ENCODE measurements at places on chromosomes 1 and 21.

GRCh38 chr1:23591460-23592208 lies 32.3 kb upstream of the ID3 start:
- DNase-seq: peak; percentile 60

DNA sequence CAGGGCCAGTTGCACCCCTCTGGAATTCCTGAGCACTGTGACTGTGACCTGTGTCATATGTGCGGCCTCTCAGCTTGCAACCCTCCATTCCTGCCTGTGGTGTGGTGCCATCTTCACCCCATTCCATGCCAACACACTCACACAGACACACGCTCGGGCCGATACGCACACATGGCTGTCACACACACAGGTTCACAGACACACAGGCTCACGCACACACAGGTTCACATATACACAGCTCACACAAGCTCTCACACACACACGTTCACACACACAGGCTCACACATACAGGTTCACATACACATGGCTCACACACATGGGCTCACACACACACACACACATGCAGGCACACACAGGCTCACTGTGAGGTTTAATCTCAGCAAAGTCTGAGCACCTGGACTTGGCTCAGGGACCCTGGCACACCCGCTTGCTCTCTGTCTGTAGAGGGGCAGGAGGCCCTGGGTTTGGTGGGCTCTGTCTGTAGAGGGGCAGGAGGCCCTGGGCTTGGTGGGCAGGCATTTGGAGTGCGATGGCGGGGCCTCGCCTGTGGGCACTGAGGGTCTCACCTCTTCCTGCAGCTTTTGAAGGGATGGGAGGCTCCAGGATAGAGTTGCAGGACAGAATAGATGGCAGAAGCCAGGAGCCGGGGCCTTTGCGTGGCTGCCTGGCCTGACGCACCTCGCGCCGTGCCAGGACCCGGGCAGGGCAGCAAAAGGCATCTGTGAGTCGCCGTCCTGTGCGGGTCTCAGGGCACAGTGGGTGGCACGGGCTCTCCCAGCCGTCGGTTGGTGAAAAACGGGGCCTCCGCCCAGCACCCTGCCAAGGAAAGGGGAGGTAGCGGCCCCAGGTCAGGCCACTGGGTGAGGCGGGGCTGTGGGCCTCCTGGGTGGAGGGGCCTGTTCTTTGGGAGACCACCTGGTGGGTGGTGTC lies 17.1 kb downstream of the COL18A1 start:
- DNase-seq: no peak

GRCh38 chr21:29077651-29078090 lies 4.2 kb upstream of the CCT8 start:
- no peak for DNase-seq

DNA sequence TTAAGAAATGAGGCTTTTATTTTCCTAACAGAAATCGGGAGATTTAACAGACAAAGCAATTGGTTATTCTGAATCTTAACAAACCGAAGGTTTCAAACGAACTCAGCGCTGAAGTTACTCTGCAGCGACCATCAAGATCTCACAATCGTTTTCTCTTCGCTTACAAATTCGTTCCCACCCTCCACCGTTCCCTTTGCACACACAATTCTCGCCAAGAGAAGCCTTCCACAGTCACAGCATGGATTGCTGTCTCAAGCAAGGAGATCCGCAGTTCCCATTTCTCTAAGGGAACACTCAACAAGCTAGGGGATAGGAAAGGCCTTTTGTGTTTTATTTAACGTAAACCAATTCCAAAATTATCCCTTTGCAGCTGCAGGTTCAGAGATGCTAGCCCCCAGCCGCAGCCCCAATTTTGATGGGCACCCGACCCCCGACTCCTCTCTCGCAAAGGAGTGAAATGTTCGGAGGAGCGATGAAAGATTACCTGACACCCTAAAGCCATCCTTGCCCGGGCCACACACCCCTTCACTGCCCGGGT lies 755 bp downstream of the FBXO42 start:
- DNase-seq: no peak

DNA sequence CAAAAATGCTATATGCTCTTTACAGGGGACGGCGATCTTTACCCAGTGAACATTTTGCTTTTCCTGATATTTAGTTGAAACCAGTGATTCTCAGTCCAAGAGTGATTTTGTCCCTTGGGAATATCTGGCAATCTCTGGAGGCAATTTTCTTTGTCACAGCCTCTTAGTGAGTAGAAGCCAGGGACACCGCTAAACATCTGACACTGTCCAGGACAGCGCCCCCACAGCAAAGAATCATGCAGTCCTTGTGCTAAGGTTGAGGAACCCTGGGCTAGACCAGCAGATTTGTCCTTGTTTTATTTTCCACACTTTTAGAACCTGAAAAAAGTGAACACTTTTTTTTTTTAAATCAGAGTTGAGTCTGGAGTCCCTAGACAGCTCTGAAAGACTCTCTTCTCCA lies 13.1 kb downstream of the EVA1C start:
- DNase-seq: no peak

- no peak for DNase-seq
Measured at GRCh38 chr1:94022471-94023189, 98.3 kb downstream of the ABCA4 start.

GRCh38 chr1:223622132-223622842 lies 43.2 kb downstream of the CAPN8 start:
- DNase-seq: no peak

GRCh38 chr1:31633117-31633516 lies 11.6 kb downstream of the PEF1 start:
- no peak for DNase-seq

DNA sequence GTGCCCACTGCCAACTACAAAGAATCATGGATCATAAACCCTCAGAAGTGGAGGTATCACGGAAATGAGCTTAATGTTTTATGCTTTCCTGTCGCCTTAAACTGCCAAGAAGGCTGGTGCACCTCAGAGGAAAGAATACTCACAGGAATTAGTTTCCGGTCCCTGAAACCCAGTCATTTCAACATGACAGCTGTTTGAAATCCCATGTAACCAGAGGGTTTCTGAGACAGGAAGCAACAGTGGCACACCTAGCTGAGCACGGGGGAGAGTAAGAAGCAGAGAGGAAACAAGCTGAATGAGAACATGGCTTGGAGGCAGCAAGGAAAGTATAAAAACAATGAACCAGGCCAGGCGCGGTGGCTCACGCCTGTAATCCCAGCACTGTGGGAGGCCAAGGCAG lies 3.9 kb downstream of the JAK1 start:
- no peak for DNase-seq

- peak; percentile 96 for DNase-seq
Measured at GRCh38 chr1:74964508-74965102, 169.6 kb upstream of the LHX8 start.

DNA sequence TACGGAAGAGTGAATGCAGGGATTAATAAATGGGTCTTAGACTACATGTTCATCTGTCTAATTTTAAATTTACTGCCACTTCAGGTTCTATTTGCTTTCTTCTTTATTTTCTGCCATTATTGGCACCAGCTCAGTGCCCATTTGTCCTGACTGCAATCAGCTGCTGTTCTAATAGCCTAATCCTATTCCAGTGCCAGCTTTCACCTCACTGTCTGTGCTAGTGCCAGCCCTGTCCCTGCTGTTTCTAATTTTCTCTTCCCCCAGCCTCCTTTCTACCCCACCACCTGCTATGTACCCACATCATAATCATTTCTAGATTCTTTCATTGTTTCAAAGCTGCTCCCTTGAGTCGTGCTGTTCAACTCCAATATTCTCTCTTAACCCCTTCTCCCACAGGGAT lies 86.4 kb downstream of the KCNK1 start:
- DNase-seq: peak; percentile 84

DNA sequence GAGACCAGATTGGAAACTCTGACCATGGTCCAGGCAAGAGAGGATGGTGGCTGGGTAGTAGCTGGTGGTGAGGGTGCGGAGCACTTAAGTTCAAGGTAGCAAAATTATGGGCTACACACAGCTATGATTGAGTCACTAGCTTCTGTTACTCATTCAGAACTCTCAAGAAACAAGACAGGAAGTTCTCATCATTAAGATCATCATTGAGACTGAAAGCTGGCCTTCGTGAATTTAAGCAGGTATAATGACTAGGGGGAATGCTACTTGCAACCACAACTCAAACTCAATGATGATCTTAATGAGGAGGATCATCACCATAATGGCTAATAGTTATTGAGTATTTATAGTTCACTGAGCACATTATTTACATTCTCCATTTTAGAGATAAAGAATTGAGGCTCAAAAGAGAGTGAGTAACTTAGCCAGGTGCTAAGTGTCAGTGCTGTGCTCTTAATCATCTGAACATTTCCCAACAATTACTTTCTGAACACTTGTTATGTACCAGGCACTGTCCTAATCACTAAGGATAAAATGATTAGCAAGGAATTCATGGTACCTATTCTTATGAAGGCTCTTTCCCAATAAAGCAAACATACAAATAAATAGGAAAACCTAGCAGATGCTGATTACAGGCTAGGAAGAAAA lies 286.3 kb upstream of the C1orf105 start:
- no peak for DNase-seq

GRCh38 chr1:222182641-222183040 lies 365.3 kb downstream of the HHIPL2 start:
- no peak for DNase-seq

GRCh38 chr1:26378088-26378878 lies 5.7 kb upstream of the ZNF683 start:
- DNase-seq: no peak
